CD4-positive, alpha-beta T cell treated with Interleukin-12 subunit alpha and Interleukin-12 subunit beta, for 1 hour (primary cell): ENCODE measurements at places on chromosomes 4 and X.

DNA sequence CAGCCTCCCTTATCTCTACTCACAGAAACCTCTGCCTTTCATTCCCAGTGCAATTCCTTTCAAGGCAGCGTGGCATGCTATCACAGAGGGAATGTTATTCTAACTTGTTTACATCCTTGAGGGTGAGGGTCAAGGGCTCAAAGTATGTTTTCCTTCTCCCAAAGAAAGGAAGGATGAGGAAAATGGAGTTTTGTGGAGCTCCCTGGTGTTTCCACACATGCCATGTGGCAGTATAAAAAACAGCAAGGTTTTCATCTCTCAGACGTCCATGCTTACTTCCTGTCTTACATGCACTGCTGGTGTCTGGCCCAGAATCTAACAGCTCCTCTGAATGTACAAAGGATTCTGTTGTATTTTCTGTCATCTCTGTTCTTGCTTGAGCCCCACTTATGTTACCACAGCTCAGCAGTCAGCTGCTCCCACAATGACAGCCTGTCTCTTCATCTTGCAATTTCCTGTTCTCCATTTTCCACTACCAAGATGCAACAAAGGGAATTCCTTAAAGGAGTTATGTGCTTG is 128.0 kb downstream of the SNCA start:
- no peak for DNase-seq

DNA sequence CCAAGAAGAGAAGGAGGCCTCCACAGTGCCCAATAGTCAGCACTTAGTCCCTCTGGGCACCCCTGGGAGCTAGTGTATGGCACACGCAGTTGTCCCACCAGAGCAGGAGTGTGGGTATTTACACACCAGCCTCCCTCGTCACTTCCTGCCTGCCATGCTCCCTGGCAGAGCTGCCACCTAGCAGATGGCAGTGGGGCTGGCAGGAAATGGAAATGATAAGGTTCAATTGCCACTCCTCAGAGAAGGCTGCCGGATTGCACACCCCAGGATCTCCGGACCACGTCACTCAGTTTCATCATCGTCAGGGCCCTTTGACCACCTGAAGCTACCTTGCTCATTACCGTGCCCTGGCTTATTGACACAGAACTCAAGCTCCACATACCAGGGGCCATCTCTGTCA is 173.3 kb upstream of the PSAPL1 start:
- no peak for DNase-seq

DNA sequence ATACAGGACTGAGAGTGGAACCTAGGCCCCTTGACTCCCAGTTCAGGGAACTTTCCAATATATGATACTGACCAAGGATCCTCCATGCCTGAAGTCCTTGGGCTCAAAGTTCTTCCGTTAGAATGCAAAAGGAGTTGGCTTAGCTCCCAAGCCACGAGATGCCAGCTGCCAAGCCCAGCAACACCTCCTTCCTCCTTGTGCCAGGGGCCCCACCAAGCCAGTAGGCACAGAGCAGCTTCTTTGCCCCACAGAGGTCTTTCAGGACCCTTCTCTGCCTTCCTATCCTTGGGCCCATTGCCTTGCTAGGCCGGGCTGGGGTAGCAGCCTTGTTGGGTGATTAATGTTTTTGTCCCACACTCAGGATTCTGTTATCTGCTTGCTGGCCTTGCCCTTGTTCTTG is 105.6 kb downstream of the EFNB1 start:
- no peak for DNase-seq

DNA sequence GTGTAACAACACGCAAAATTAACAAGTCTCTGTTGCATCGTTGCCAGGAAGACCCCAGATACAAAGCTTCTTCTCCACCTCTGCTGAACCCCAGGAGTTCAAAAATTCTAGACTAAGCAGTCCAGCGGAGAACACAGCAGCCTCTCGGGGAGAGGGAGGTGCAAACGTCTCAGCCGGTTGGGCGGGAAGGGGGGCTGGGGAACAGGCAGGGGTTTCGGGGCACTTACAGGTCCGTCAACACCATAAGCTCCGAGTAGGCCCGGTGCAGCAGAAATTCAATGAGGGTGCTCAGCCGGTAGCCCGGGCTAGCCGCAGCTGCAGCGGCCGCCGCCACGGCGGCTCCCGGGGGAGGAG is 394 bp downstream of the MED14 start:
- no peak for DNase-seq

DNA sequence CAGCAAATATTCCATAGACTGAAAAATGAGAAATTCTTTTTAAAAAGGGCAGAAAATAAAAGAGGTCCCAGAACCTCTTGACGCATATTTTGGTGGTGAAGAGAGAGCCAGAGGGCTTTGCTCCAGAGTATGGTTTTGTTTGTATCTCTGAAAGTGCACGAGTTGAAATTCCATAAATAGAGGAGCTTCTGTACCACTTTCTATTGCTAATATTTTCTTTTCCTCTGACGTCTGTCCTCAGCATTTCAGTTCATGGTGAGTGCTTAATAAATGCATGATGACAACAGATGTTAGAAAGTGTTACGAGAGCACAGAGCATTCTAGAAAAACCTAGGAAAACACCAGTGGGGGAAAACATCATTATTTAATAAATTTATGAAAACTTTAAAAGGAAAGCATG is 145.6 kb downstream of the AMELX start:
- DNase-seq: no peak

GRCh38 chr4:140092094-140092851 is 61.7 kb downstream of the MAML3 start:
- DNase-seq: no peak

- DNase-seq: no peak
Observed at GRCh38 chrX:24692305-24692704, 1.4 kb upstream of the POLA1 start.

DNA sequence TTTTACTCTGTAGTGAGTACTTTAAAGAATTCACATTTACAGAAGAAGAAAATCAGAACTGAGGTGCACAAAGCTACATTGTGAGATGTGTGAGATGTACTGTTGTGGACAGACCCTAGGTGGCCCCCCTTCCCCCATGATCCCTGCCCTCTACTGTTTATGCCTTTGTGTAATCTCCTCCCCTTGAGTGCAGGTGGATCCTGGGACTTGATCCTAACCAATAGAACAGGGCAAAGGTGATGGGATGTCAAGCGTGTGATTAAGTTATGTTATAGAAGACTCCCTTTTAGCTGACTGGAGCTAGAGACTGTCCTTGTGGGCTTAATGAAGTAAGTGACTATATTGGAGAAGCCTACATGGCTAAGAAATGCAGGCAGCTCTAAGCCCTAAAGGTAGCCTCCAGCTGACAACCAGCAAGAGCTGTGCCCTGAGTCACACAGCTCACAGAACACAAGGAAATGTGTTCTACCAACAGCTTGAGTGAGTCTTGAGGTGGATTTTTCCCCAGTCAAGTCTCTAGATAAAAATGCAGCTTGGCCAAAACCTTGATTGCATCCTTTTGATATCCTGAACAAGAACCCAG is 225.2 kb upstream of the LEF1 start:
- DNase-seq: no peak

GRCh38 chr4:100095729-100096595 is 94.3 kb downstream of the DDIT4L start:
- DNase-seq: peak; percentile 62

DNA sequence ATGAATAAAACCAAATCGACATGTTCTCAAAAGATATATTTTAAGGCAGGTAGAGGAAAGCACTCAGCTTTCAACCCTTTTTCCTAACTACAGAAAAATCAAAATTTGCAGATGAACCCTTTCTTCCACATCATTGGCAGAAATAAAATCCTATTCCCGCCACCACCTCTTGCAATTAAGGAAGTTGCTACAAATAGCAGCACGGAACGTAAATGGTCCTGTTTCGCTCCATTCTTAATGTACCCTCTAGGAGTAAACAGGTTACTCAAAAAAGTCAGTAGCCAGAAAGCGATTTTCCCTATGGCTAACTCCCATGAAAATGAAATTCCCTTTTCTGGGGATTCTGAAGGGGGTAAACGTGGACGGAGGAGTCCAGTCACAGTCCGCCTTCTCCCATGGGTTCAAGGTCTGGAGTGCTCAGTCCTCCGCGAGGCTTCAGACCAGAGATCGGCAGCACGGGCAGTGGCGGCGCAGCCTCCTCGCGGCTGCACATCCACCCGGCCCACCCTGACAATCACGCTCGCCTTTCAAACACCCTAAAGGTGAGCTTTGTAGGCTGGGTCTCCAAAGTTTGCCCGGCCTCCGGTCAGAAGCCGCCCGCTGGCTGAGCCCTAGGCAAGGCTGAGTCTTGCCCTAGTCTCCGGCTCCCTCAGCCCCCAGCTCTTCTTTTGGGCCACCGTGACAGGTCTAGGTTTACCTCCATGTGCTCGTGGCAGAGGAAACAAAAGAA is 1.8 kb downstream of the ATP11C start:
- peak; percentile 9 for DNase-seq

DNA sequence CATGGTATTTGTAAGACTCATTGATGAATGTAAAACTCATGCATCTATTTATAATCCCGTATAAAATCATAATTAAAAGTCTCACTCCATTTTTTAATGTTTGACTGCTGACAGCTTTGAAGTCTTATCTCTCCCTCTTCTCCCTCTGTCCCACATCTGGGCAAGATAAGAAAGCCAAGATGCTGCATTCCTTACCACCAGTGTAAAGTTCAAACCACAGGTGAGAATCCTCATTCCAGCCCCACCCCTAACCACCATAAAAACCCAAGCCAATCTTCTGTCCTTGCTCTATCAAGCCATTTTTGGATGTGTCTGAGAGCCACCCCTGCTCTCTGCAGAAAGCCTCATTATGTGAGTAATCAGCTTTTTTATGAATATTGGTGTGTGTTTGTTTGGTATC is 59.3 kb upstream of the MAGED1 start:
- no peak for DNase-seq

GRCh38 chrX:66602381-66602938 is 36.4 kb downstream of the EDA2R start:
- DNase-seq: no peak

DNA sequence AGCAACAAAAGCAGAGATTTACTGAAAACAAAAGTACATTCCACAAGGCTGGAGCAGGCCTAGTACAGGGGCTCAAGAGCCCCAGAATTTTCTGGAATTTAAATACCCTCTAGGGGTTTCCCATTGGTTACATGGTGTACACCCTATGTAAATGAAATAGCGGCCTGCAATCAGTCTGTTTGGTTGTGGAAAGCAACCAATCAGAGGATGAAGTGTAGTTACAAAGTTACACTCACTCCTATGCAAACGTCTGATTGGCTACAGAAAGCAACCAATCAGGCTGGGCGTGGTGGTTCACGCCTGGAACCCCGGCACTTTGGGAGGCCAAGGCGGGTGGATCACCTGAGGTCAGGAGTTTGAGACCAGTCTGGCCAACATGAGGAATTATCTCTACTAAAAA is 13.8 kb upstream of the TXLNG start:
- no peak for DNase-seq

GRCh38 chr4:60034361-60034760 is 1165.8 kb upstream of the ADGRL3 start:
- no peak for DNase-seq

DNA sequence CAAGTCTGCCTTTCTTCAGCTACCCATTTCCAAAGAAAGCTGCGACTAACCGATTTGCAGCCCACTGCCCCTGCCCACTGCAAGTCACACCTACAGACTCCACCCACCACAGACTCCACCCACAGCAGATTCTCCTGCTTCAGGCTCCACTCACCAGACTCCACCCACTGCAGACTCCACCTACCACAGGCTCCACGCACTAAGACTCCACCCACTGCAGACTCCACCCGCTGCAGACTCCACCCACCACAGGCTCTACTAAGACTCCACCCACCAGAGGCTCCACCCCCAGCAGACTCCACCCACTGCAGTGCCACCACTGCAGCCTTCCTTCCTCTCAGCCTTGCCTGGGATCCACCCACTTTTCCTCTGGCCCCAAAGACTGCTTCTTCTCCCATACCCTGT is 41.3 kb downstream of the ABLIM2 start:
- peak; percentile 23 for DNase-seq

- DNase-seq: no peak
Observed at GRCh38 chr4:75046641-75047040, 113.7 kb downstream of the PARM1 start.

- no peak for DNase-seq
Observed at GRCh38 chr4:25350561-25350960, 26.5 kb upstream of the ANAPC4 start.

GRCh38 chrX:120486786-120487185 is 17.7 kb upstream of the LAMP2 start:
- DNase-seq: no peak

DNA sequence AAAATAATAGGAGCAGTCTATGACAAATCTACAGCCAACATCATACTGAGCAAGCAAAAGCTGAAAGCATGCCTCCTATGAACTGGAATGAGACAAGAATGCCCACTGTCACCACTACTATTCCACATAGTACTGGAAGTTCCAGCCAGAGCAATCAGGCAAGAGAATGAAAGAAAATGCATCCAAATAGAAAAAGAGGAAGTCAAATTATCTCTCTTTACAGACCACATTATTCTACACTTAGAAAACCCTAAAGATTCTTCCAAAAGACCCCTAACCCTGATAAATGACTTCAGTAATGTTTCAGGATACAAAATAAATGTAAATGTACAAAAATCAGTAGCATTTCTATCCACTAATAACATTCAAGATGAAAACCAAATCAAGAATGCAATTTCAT is 249.0 kb downstream of the STK32B start:
- DNase-seq: no peak

DNA sequence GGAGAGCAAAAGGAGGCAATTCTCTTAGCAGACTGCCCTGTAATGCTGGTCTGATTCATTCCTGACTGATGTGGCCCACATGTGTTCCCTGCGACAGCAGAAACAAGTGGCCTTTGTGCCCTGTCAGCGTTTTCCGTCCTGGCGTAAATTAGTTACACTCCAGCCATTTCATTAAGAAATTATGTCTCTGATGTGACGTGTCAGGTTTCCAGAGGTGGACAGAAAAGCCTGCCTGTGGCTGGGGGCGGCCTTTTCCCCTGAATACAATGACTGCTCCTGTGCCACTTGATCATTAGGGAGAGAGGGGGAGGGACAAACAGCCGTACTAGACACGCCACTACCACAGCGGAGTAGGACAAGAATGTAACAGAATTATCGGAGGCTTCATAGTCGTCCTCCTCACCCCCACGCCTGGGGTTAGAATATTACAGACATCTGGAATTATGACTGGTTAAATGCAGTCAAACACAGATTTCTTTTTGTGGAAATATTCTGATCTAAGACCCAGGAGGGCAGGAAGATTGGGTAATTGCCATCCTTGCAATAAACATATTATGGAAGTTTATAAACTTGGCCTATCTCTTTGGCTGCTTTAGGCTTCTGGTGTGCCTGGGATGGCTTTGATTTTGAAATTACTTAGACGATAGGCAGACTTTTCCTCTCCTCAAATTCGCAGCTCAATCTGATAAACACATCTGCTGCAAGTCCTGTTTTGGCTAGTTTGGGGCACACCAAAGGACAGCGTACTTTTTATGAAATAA is 146.2 kb upstream of the BCOR start:
- no peak for DNase-seq

GRCh38 chrX:133923548-133923947 is 61.8 kb downstream of the GPC3 start:
- no peak for DNase-seq

DNA sequence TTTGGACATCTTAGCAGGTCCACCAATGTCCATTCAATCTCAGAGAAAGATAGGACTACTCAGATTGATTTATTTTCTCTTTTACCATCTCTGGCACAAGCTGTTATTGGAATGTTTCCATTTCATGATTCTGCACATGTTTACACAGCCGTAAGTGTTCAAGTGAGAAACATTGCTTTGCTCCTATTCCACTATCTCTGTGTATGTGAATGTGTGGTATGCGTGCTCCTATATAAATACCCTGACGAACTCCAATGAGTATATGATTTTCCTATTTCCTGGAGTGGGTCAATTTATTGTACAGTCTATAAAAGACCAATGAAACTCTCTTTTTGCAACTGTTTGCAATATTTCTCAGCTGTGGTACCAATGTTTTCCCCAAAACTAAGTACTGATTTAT is 221.0 kb upstream of the GALNT7 start:
- no peak for DNase-seq
